GF-D8 (cell line): ENCODE measurements at places on chromosomes 6 and 20.

- no peak for DNase-seq
Measured at GRCh38 chr6:31776485-31776988, 591 bp downstream of the VWA7 start.

DNA sequence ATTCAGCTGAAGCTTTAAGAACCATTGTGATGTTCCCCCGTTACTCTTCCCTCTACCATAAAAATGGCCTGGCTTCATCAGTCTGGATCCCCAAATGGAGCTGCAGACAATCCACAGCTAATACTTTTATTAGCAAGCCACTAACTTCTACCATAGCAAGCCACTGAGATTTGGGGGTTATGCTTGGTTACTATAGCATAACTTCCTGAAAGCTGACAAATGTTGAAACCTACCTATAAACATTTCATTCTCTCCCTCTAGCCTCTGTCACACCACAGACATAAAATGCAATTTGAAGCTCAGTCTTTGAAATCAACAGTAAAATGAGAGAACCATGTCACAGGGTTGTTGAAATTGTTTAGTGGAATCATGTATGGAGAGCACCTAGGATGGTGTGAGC, 3.0 kb upstream of the HTR1E start:
- no peak for DNase-seq

- DNase-seq, result no peak
Measured at GRCh38 chr6:168261234-168261633, 58.3 kb downstream of the DACT2 start.

- DNase-seq, result no peak
Measured at GRCh38 chr20:50580016-50580747, 70.0 kb downstream of the PTPN1 start.

DNA sequence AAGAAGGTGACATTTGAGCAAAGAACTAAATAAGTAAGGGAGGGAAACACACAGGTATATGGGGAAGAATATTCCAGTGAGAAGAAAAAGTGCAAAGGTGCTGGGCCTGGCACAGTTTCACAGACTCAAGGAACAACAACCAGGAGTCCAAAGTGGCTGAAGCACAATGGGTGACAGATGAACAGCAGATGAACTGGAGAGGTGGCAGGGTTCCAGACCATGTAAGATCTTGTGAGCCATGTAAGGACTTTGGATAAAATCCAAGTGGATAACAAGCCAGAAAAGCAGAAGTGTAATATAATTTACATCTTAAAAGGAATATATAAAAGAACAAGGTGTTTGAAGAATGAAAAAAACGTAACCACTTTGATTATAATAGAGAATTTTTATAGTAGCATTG, 87.9 kb downstream of the MMS22L start:
- no peak for DNase-seq

DNA sequence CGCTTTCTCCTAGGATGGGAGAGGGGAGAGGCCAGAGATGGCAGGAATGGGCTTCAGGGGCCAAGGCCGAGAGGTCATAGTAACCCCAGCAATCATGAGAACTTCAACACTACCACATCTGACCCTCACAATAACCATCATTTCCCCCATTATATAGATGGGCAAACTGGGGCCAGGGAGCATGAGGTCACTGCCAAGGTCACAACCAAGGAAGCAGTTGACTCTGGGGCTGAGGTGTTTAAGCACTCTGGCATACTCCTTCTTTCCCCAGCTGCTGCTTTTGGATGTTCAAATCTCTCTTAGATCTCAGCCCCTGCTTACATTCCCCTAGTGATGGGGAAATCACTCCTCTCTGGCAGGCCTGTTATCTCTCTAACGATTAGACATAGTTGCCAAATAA, 39.6 kb downstream of the CDH22 start:
- no peak for DNase-seq

GRCh38 chr20:25090492-25091429, 8.8 kb upstream of the VSX1 start:
- no peak for DNase-seq
